ENCODE measurements at places on chromosomes 16 and 17.

- no peak for DNase-seq
Observed at GRCh38 chr17:40337351-40337750, 27.2 kb downstream of the GJD3 start.

GRCh38 chr17:58338841-58339754, 10.5 kb upstream of the TSPOAP1 start:
- peak; percentile 97 for DNase-seq

GRCh38 chr17:77867308-77867781, 91.2 kb upstream of the TNRC6C start:
- no peak for DNase-seq

GRCh38 chr17:77496831-77497577, 356.2 kb downstream of the SEC14L1 start:
- DNase-seq = no peak

- no peak for DNase-seq
Observed at GRCh38 chr17:34633351-34633750, 54.0 kb downstream of the TMEM132E start.

DNA sequence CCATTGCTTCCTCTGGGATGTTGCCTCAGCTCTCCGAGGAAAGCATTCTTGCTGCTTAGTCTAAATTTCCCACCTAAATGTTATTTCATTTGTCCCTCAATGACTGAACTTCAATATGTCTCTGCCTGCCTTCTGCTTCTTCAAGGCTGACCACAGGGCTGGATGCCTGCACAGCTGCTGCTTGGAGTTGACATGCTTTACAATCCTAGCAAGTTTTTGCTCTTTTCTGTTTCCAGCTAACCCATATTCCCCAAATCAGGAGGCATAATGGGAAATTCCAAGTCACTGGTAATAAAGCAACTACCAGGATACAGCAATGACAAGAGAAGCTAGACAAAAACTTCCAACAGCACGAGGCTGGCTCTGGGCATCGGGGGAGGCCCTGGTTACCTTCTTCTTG, 48.9 kb downstream of the GTF3C1 start:
- peak; percentile 36 for DNase-seq

GRCh38 chr16:13315642-13316427, 414.4 kb downstream of the SHISA9 start:
- peak; percentile 67 for DNase-seq

GRCh38 chr16:17386229-17386628, 84.5 kb downstream of the XYLT1 start:
- no peak for DNase-seq

DNA sequence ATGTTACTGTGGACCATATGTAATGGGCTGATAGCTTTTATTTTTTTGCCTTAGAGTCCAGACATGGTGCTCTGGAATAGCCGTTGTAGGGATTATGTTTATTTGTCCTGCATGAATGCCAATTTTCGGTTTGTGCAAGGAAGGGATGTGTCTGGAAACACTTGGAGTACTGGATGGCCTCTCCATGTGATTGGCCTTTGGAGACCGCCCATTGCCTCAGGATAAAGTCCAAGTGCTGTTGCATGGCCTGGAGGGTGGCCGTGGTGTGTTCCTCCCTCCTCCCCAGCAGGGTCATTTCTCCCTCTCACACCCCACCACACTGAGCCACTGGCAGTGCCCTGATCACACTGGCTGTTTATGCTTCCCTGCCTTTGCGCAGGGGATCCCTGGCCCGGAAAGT, 93.9 kb downstream of the MSI2 start:
- DNase-seq = no peak

Measured in fibroblast of skin of abdomen (primary cell).